ENCODE measurements at places on chromosomes 2 and 18.

GRCh38 chr2:161796192-161796591 is 172.0 kb downstream of the SLC4A10 start:
- no peak for DNase-seq

DNA sequence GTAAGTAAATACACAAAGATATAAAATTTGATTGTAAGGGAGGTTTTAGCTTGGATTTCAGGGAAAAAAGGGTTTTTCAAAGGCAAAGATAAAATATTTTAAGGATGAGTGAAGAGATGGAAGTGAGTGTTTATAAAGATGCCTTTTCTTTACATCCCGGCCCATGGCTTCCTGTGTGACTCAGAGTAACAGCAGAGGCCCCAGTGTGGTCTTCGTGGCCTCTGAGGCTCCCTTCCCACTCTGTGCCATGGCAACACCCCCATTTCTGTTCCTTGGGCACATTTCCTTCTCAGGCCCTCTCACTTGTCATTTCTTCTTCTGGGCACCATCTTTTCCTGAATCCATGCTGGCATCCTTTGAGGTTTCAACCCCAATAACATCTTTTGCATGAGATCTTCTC is 92.6 kb upstream of the TMEM18 start:
- DNase-seq: no peak

- no peak for DNase-seq
Measured at GRCh38 chr2:28970464-28971160, 10.5 kb upstream of the TOGARAM2 start.

GRCh38 chr2:177338177-177338721 is 54.3 kb upstream of the AGPS start:
- DNase-seq: peak; percentile 90

GRCh38 chr18:69494841-69495240 is 94.2 kb downstream of the DOK6 start:
- no peak for DNase-seq

GRCh38 chr2:241799522-241800197 is 9.3 kb upstream of the NEU4 start:
- DNase-seq: no peak

DNA sequence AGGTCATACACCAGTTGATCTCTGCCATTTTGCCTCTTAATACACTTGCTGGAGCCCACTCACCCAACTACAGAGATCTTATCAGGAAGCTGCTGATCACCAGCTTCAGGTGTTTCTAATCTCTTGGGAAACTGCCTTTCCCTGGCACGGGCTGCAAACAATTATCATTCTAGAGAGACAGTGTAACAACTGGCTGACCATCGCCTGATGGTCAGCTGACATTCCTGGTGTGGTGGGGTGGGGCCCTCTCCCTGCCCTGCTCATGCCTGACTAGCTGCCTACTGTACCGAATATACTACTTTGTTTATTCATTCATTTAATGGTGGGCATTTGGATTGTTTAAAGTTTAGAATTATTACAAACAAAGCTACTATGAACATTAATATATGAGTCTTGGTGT is 311.5 kb downstream of the CBLN2 start:
- no peak for DNase-seq

GRCh38 chr2:120305937-120306490 is 39.9 kb upstream of the INHBB start:
- DNase-seq: no peak

DNA sequence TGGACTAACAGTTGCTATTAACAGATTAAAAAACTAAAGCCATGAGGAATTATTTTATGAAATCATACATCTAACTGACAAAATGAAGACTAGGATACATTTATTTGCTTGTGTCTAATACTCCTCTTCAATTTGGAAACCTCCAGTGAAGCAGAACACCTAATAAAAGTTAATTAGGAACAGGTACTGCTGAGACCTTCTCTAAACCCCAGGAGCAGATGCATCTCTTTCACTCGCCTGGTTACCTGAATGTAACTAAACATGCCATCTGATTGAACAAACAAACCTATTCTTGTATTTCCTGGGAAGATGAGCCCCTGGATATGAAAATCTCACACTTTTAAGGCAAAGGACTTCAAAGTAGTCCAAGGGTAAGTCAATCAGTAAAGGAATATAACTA is 898.2 kb downstream of the NRXN1 start:
- DNase-seq: no peak

Measured in SW480 (cell line).